ENCODE measurements at places on chromosomes 3 and 15.

DNA sequence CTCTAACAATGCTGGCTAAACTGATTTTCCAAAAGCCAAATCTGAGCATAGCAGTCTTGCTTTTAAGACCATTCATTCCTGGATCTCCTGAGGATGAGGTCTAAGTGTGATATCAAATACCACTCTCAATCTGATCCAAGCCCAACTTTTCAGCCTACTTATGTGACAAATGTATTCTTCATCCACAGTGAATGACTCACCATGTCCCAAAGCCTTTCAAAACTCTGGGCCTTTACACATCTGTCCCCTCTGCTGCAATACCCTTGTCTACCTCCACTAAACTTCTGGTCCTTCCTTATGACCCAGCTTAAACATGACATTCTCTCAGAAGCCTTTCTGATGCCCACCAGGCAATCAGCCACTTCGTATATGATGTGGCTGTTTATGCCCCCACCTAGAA lies 4.6 kb downstream of the ANAPC13 start:
- DNase-seq: no peak

DNA sequence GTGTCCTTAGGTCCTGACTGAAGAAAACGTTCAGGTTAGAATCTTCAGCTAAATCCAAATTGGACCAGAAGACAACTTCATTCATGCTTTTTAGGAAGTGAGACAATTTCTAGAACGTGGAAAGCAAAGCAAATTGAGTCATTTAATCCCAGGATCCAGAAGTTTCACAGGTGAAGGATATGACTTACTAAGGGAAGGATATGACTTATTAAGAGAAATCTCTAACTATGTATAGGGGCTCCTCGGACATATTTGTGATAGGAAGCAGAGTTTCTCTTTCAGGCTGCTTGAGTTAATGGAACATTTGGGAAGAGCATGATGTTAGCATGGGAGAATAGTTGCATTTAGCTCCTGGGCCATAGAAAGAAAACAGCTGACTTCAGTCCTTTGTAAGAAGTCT lies 16.1 kb upstream of the PLOD2 start:
- DNase-seq: no peak

GRCh38 chr3:52143156-52143555 lies 11.1 kb downstream of the POC1A start:
- DNase-seq: no peak

GRCh38 chr3:117842086-117842485 lies 1132.5 kb downstream of the TUSC7 start:
- DNase-seq: peak; percentile 21
